AG08396 (cell line): ENCODE measurements at places on chromosomes 13 and 19.

DNA sequence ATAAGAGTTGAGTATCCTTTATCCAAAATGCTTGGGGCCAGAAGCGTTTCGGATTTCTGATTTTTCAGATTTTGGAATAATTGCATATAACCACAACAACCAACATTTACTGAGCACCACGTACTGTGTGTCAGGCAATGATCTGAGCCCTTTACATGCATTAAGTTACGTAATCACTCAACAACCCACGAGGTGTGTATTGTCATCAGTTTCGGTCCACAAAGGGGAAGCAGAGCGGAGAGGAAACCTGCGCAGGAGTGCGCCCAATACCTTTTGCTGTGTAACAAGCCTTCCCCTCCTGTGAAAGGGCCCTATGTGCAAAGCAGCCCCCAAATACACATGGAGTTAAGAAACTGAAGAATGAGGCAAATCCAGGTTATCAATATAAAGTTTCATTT is 20.7 kb upstream of the NLRP12 start:
- DNase-seq = no peak

- DNase-seq = no peak
Measured at GRCh38 chr19:2332341-2333026, 4.0 kb downstream of the SPPL2B start.

- no peak for DNase-seq
Measured at GRCh38 chr13:98843482-98843877, 91.0 kb upstream of the SLC15A1 start.

DNA sequence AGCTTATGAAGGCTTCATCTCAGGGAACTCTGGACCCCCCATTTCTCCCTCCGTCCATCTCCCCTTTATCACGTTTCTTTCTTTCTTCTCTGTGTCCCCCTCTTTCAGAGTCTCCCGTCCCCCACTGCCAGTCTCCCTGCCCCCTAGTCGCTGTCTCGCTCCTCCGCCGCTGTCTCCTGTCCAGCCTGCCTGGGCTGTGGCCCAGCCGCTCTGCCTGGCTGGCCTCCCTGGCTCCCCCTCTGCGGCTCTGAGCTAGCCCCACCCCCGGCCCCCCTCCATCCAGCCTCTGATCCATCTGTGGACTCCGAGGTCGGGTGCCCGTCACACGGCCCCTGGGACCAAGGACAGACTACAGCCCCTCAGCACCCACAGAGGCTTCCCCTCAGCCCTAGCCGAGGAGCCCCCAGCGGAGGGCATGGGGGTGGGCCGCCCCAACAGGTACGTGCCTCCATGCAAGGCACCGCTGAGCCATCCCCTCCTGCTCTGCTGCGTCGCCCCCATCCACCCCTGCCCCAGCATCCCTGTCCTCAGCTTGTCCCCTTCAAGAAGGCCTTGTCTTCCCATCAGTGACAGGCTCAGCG is 1.1 kb upstream of the KCNJ14 start:
- no peak for DNase-seq

DNA sequence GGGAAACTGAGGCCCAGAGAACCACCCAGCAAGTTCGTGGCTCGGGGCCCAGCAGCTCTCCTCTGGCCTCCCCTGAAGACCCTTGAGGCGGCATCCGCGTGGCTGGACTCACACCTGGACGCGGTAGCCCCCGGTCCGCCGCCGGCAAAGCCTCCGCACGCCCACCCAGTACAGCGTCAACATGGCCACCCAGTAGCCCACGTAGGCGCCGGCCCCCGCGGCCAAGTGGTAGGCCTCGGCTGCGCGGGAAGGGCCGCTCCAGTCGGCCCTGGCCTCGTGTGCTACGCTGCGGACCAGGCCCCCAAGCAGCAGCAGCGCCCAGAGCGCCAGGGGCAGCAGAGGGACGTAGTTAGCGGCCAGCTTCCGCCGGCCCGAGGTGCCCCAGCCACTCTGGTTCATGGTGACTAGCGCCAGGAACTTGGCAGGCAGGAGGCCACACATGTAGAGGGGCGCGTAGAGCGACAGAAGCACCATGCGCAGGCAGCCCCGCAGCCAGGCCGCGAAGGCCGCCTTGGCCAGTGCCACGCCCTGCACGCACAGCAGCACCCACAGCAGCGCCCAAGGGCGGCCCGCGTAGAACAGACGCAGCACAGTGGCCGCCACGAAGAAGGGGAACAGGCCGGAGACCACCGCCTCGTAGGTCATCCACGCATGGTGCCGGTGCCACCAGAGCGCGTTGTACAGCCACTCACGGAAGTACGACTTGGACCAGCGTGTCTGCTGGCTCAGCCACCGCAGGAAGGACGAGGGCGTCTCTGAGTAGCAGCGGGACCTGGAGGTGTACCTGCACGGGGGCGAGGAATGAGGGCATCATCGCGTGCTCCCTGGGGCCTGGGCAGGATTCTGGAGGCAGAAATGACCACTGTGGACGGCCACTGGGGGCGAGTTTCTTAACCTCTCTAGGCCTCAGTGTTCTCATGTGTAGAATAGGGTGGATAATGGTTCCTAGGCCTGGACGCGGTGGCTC is 10.2 kb downstream of the HAS1 start:
- no peak for DNase-seq

DNA sequence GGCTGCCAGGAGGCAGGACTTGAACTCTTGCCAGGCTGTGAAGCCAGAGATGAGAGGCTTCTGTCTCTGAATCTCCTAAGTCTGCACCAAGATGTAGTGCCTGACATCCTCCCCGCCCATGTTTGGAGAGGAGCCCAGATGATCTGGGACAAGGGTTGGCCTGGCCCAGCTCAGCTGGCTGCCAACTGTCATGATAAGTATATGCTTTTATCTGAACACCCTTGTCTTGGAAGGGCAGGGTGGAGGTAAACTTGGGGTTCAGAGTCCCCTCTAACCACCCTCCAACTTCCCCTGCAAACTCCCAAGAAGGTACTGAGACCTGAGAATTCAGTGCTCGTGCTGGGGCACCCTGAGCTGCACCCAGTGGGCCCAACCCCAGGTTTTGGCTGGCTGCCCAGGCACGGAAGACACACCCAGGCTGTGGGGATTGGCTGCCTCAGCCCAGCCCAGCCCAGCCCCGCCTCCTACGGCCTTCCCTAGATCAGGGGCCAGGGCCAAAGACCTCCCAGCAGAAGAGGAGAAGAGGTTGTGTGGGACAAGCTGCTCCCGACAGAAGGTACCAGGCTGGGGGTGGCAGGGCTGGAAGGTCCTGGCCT is at the start of gene CYP4F12:
TSS of gene CYP4F12 (plus strand) at position 508 of the 596 bp plus-strand sequence. CDS start 443 bp downstream, outside the sequence.
- DNase-seq = no peak

DNA sequence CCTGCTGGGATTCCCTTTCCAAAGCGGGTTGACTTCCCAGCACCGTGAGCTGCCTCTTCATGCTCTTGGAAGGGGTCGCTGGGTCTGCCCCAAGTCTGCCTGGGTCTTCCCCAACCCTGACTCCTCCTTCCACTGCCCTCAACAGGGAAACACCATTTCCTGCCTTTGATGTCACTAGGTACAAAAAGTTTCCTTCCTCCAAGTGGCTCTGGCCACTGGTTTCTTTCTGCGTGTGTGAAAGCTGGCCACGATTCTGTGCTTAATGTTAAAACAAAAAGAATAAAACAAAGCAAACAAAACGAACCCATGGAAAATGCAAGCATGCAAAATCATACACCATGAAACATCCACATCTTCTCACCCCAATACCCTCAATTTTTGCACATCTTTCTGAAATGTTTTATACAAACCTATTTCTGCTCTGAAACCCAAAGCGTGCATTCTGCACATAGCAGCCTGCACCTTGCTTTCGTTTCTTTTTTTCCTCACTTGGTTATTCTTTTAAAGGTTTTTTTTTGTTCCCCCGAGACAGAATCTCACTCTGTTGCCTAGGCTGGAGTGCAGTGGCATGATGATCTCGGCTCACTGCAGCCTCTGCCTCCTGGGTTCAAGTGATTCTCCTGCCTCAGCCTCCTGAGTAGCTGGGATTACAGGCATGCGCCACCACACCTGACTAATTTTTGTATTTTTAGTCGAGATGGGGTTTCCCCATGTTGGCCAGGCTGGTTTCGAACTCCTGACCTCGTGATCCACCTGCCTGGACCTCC is 12.5 kb upstream of the TNFSF9 start:
- DNase-seq = no peak

DNA sequence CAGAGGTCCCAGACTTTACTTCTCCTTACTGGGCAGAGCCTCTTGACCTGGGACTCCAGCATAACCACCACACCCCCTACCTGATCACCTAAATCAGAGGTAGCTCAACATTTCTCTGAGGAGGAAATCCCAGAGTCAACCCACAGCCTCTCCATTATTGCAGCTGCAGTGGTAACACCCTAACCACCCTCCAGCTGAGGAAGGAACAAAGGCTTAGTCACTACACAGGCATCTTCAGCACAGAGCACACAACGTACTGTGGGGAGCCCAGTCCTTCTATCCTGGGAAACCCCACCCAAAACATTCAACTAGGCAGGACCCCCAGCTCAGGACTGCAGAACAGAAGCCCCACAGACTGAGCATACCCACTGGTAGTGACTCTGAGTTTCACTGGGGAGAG is 824.7 kb upstream of the SLITRK5 start:
- DNase-seq = no peak

- DNase-seq = no peak
Measured at GRCh38 chr13:39451301-39451700, 151.7 kb downstream of the LHFPL6 start.

GRCh38 chr19:4172861-4173473 is 9.4 kb downstream of the SIRT6 start:
- peak; percentile 82 for DNase-seq

GRCh38 chr13:105569816-105570215 is 965.6 kb downstream of the EFNB2 start:
- DNase-seq = no peak

DNA sequence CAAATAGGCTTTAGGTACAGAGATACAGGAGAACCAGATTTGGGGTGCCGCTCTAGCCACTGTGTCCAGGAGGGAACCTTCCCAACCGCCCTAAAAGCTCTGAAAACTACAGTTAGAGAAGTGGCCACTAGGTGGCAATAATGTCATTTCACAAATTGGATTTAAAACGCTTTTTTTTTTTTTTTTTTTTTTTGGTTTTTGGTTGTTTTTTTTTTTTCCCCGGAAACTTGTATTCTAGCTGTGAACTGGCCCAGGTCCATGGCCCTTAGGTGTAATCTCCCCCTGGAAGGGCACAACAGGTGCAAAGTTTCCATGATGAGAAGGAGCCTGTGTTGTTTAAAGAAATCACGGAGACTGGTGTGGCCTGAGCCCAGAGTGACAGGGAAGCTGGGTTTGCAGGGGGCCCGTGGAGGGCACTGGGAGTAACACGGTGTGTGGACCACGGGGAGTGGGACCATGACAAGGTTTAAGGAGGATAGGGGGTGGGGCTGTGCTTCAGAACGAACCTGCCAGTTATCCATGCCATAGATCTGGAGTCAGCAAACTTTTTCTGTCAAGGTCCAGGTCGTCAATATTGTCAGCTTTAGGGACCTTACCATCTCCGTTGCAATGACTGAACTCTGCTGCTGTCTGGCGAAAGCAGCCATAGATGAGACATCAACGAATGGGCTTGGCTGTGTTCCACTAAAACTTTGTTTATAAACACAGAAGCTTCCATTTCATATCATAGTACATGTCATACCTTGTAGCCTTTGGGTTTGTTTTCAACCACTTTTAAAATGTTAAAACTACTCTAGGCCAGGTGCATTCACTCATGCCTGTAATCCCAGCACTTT is 10.1 kb downstream of the OR1I1 start:
- DNase-seq = peak; percentile 36

- DNase-seq = peak; percentile 55
Measured at GRCh38 chr19:37997911-37998344, 90.9 kb downstream of the SIPA1L3 start.

- no peak for DNase-seq
Measured at GRCh38 chr19:1481224-1481892, 2.3 kb upstream of the C19orf25 start.

- no peak for DNase-seq
Measured at GRCh38 chr13:112132619-112133018, 65.7 kb downstream of the SOX1 start.

DNA sequence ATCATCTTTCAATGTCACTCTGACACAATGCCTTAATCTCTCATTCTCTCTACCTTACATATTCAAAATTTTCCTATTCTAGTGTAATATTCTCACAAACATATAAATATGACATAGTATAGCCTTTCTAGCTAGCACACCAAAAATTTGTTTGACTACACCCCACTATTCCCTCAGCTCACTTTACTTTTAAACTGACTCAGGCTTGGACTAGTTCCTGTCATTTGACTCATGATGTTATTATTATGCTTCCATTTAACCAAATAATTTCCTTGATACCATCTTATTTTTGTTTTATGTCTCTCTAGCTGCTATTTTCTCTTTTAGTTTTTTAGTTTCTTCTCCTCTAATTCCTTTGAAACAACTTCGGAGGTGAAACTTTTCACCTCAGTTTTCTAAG is 1745.6 kb upstream of the PCDH20 start:
- no peak for DNase-seq

DNA sequence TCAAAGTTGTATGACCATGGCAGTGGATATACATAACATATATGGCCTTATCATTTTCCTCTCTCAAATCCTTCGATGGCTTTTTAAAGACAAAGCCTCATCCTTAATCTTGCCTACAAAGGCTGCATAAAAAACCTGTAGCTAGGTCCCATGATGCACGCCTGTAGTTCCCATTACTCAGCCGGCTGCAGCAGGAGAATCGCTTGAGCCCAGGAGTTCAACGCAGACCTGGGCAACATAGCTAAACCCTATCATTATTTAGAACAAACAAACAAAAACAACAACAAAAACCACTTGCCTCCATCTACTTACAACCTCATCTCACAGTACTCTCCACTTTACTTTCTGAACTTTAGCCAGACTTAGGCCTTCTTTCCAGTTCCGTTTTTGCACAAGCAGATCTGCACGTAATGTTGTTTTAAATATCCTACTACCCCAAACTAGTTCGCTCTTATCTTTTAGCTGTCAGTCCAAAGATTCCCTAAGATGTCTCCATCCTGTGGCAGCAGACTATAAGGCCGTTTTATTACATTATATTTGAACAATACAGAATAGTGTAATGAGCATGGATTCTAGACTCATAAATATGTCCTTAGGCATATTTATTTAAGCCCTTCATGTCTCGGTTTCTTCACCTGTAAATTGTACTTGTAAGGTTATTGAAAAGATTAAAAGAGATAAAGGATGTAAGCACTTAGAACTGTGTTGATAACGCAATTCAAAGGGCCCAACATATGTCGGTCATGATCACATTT is 969 bp upstream of the POMP start:
- no peak for DNase-seq

DNA sequence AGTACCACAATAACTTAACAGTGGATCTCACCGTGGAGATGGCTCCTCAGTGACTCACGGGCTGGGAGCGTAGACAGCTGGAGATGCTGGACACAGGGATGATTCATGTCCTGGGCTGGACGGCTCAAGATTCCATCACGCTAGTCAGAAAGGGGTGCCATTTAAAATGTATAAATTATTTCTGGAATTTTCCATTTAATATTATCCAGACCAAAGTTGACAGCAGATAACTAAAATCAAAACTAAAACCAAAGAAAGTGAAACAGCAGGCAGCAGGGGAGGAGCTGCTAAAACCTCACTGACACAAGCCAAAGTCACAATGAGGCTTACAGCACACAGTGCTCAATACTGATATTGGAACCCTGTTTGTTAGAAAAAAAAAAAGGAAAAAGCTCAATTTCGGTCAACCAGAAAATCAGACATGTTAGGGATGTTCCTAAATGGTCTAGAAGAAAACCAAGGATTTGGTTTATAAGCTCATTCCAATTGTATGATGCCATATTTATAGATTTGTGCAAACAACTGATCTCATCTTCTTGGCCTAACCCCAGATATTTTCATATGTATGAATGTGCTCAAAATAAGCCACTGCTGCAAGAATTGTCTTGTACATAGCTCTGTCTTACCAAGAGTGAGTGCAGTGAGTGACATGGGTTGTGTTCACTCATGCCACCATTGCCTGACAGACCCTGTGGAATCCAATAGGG is 111.8 kb downstream of the SACS start:
- peak; percentile 87 for DNase-seq
